ENCODE measurements at places on chromosomes 5 and 9. TPM values are rescaled to one million over a fixed set of nuclear protein-coding genes. Genes with fewer than 3 reads are reported as not detected.

Gene TAS2R1
- total RNA-seq, result not detected

Gene TRPM6
- total RNA-seq, result 0.09 TPM

Gene FSD1L
- 3.0 TPM for total RNA-seq

Gene DMRT1
- total RNA-seq, result not detected

Gene OBP2B
- not detected for total RNA-seq

Gene PLPP1
- 194 TPM for total RNA-seq

Gene FGF1
- 0.92 TPM for total RNA-seq

Gene PCDHA1
- total RNA-seq, result under 0.01 TPM

Gene ATOX1
- total RNA-seq, result 66.0 TPM

Gene SLC25A48
- total RNA-seq, result not detected

Gene SLCO4C1
- not detected for total RNA-seq

Gene SUB1
- 161 TPM for total RNA-seq

Gene PCDHGA3
- 1.4 TPM for total RNA-seq

Gene ABO
- total RNA-seq, result not detected

Gene ZNF300
- 4.6 TPM for total RNA-seq

Gene ALDH1A1
- 290 TPM for total RNA-seq

Gene ADGRV1
- total RNA-seq, result 0.18 TPM

Gene TNFSF15
- 0.55 TPM for total RNA-seq

Gene PIP5KL1
- total RNA-seq, result 3.0 TPM

Gene GRIA1
- total RNA-seq, result under 0.01 TPM

Gene PHYHD1
- 6.4 TPM for total RNA-seq

Gene GGTA1
- not detected for total RNA-seq

Gene EXOSC2
- total RNA-seq, result 18.9 TPM

Gene CTNND2
- not detected for total RNA-seq

Gene ANKRD18B
- 0.28 TPM for total RNA-seq

Gene CDH9
- 0.18 TPM for total RNA-seq

Gene FOXI1
- not detected for total RNA-seq

Gene SLC22A4
- total RNA-seq, result 0.83 TPM

Gene ROR2
- 29.4 TPM for total RNA-seq

Gene NEURL1B
- 0.74 TPM for total RNA-seq

Gene FCHO2
- total RNA-seq, result 11.0 TPM

Gene GRHPR
- 125 TPM for total RNA-seq

Gene JMY
- total RNA-seq, result 15.6 TPM

Gene WDR36
- total RNA-seq, result 49.2 TPM

Gene PCDHB6
- total RNA-seq, result 0.09 TPM

Gene SPAG8
- total RNA-seq, result 1.2 TPM

Gene PCDHGA7
- 4.1 TPM for total RNA-seq

Gene CSF2
- total RNA-seq, result not detected

Gene GALNT10
- 39.9 TPM for total RNA-seq

Gene TRIM36
- 0.14 TPM for total RNA-seq
